ENCODE measurements at places on chromosomes 13 and 19.

- no peak for DNase-seq
Observed at GRCh38 chr19:48746738-48747575, at the start of gene IZUMO1. TSS of gene IZUMO1 (minus strand) at chr19:48746909. CDS start at chr19:48745859, 1,050 bp downstream.

DNA sequence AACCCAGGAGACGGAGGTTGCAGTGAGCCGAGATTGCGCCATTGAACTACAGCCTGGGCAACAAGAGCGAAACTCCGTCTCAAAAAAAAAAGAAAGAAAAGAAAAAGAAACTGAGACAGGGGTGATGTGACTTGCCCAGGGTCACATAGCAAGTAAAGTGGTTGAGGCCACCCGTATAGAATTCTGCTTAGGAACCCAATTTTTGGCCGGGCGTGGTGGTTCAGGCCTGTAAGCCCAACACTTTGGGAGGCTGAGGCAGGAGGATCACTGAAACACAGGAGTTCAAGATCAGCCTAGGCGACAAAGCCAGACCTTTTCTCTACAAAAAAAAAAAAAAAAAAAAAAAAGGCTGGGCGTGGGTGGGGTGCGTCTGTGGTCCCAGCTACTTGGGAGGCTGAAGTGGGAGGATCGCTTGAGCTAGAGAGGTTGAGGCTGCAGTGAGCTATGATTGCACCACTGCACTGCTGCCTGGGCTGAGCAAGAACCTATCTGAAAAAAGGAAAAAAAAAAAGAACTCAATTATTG, 1.3 kb downstream of the SNRPA start:
- no peak for DNase-seq

- no peak for DNase-seq
Observed at GRCh38 chr19:19133985-19134384, 4.3 kb downstream of the TMEM161A start.

GRCh38 chr19:33903489-33903850, 106.8 kb downstream of the KCTD15 start:
- no peak for DNase-seq

DNA sequence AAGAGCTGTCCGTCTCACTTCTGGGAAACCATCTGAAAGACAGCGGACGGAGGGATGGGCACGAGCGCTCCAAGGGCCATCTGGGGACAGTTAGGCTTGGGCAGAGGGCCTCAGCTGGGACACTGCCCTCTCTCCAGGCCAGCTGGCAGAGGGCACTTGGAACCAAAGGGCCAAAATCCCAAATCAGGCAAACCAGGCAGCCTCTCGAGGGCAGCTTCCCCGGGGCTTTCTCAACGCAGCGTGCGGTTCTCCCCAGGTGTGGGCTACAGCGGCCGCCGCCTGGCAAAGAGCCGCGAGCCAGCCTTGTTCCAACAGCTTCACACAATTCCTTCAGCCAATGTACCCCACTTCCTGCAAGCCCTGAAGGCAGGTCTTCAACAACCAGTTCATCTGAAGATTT, 5.0 kb downstream of the MLLT1 start:
- DNase-seq: no peak

- no peak for DNase-seq
Observed at GRCh38 chr13:20902438-20903163, at the start of gene XPO4. TSS of gene XPO4 (minus strand) at chr13:20902746. CDS start at chr13:20902738, 8 bp downstream.

DNA sequence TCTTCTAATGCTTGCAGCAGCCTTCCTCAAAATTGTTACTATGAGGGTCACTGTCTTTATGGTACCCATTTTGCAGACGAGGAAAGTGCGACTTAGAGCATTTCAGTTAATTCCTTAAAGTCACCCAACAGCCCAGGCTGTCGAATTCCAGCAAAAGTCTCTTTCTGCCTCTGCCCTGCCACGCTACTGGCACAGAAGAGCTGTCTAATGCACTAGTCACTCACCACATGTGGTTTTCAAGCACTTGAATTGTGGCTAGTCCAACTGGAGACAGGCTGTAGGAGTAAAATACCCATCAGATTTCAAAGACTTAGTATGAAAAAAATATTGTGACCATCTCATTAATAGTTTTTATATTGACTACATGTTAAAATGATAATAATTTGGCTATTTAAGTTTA, 1.7 kb downstream of the FPR1 start:
- no peak for DNase-seq

- no peak for DNase-seq
Observed at GRCh38 chr13:48615049-48615448, 38.7 kb upstream of the CYSLTR2 start.

DNA sequence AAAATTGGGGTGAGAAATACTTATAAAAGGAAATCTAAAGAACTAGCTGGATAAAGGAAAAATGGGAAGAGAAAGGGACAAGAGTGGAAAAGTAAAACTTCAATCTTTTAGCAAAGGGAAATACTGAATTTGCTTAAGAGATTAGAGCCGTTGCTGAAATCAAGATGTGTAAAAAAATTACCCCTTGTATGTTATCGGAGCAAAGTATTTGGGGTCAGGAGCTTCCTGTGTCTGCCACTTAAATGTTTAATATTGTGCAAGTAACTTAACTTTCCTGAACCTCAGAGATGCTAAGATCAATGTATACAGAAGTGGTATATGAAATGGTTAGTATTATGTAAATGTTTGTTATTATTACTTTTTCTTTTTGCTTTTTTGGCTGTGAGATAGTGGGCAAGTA, 51.6 kb downstream of the NDFIP2 start:
- no peak for DNase-seq

GRCh38 chr13:100381595-100382224, 206.9 kb downstream of the GGACT start:
- no peak for DNase-seq

GRCh38 chr19:4229179-4229931, at the start of gene EBI3:
TSS of gene EBI3 (plus strand) at chr19:4229523. CDS start at chr19:4229551, 28 bp downstream.
- DNase-seq: no peak

DNA sequence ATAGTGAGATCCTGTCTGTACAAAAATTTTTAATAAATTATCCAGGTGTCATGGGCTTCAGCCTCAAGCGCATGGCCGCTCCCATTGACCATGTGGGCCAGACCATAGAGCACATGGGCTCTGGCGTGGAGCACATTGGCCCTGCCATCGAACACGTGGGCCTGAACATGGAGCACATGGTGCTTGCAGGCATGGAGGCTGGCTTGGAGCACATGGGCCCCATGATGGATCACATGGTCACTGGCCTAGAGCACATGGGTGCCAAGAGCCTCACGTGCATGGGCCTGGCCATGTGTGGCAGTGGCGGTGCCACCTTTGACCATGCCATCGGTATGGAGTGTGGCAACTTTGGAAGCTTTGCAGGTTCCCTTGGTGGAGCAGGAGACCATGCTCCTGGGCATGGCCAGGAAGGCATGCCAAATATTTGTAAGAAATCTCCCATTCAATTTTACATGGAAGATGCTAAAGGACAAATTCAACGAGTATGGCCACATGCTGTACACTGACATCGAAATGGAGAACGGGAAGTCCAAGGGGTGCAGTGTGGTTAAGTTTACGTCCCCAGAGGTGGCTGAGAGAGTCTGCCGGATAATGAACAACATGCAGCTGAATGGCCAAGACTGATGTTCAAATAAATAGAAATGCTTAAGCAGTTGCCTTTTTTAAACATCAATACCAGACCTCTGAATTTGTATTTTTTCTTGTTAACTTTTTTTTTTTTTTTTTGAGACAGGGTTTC, 21.3 kb upstream of the SLC1A5 start:
- no peak for DNase-seq

DNA sequence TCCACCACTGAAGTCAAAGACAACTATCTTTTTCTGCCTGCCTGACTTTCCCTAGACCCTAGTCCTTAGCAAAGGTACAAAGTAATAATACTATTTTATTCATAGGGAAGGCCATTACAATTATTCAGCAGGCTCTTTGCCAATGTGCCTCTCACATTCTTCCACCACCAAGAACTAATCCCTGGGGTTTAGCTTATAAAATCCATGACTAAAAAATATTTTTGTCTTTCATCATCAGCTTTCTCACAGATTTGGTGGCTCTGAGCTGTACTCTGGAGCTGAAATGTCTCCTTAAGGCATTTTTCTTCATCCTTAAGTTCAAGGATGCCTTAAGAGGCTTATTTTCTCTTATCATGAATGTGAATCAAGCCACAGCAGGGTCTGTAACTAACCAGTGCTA, 96.1 kb downstream of the OXGR1 start:
- no peak for DNase-seq

DNA sequence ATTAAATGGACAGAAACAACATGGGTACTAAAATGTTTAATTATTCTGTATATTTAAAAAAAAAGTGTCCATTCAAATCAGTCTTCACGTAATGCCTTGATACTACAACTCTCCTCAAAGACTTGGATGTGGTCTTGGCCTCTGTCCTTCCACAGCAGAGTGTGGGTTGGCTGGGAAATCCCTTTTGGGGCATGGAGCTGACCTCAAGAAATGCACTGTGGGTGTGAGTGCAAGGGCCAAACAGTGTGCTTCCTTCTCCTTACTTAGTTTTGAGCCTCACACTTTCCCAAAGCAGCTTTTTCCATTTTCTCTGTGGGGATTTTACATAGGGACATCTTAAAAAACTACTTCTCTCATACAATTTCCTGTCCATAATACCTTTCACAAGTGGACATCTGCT, 607.4 kb downstream of the EFNB2 start:
- DNase-seq: no peak

DNA sequence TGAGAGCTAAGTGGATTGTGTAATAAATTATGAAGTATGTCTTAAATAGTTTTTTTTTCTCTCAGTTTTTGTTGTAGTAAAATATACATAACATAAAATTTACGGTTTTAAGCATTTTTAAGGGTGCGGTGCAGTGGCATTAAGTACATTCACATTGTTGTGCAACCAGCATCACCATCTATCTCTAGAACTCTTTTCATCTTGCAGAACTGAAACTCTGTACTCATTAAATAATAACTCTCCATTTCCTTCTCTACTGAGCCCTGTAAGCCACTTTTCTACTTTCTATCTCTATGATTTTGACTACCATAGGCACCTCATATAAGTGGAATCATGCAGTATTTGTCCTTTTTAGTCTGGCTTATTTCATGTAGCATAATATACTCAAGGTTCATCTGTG, 87.1 kb downstream of the GJA3 start:
- no peak for DNase-seq

DNA sequence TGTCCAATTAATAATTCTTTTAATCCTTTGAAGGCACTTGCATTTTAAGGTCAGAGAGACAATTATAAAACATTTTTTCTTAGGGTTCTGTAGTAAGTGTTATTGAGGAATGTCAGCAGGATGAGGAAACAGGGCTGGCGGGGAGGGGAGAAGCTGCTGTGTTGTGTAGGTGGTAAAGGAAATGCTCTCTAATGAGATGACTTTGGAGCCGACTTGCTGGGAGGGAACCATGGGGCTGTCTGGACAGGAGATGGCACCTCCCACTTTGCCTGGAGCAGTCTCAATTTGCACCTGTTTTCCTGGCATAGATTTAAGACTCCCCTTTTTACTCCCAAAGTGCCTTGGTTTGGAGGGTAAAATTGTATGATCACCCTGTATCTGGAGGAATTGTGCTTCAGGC, 230.4 kb downstream of the ATP8A2 start:
- DNase-seq: no peak

DNA sequence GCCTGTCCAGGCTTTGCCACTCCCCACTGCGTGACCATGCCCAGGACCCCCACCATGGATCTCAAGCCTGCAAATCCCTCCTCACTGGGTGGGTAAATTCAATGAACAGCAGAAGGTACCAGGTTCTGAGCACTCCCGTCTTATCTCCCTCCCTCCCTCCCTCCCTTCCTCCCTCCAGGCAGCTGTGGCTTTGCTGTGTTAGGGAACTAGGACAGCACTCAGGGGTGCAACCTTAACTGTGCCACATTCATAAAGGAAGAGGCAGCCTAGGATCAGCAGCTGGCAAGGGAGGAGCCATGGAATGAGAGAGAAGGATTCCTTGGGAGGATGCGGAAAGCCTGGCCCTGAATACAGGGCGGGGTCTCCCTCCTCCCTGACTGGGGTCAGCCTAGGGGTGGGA, 5.6 kb downstream of the CEACAM4 start:
- no peak for DNase-seq

DNA sequence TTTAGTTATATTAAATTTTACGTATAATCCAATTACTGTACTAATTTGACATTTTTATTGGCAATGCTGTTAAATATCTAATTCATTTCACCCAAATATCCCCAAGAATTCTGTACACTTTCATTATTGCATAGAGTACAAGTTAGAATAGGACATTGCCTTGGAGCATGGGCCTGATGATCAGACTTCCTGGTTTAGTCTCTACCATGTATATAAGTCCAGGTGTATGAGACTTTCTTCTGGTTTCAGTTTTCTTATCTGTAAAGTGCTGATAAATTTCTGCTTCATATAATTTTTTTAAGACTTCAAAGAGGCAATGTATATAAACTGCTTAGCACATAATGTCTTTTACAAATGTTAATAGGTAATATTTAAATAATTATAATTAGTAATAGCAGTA, 179.4 kb downstream of the KLF12 start:
- DNase-seq: no peak

DNA sequence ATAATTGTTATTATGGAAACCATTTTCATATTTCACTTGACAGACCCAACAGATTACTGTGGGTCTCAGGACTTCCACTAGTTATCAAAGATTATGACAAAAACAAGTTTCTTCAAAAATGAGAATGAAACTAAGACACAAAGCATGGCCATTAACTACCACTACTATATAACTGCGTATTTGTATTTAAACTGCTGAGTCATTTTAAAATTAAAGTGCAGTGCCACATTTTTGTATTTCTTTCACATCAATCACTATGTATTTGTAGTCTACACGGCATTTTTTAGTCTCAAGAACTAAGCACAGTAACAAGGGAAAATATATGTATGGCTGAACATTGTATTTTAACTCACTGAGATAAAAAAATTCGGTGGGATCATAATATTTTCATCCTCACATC, 10.1 kb upstream of the KLF12 start:
- DNase-seq: no peak

GRCh38 chr13:28638756-28639155, 20.2 kb upstream of the POMP start:
- no peak for DNase-seq

DNA sequence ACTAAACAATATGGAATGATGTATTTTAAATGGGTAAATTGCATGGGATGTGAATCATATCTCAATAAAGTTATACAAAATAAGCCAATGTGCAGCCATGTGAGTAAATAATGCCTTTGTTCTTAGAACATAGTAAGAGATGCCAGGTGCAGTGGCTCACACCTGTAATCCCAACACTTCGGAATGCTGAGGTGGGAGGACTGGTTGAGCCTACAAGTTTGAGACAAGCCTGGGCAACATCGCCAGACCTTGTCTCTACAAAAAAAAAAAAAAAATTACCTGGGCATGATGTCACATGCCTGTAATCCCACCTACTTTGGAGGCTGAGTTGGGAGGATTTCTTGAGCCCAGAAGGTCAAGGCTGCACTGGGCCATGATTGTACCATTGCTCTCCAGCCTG, 230.7 kb downstream of the RFC3 start:
- no peak for DNase-seq

- DNase-seq: no peak
Observed at GRCh38 chr13:43448605-43449336, 338.0 kb downstream of the ENOX1 start.

DNA sequence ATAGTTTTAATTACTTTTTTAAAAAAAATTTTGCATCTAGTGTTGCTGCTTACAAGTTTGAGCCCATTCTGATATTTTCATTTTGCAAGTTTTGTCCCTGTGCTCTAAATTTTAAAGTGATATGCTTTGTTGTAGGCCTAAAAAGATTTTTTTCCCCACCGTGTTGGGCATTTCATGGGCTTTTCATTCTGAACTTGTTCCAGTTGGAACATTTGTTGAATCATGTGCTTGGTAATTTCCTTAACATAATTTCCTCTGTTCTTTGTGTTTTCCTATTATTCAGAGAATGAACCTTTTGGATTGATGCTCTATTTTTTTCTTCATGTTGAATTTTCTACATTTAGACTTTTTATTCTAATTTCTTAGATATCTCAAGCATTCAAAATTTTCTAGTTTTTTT, 206.4 kb upstream of the SPRY2 start:
- no peak for DNase-seq

Data from cortex of kidney (tissue), 1 donor.